Stimulated activated CD4-positive, alpha-beta T cell treated with anti-CD3 and anti-CD28 coated beads, Interleukin-1b, Interleukin-23, amount 100 ng/mL, for 24 hours (primary cell): ENCODE measurements at places on chromosomes 1 and 21.

DNA sequence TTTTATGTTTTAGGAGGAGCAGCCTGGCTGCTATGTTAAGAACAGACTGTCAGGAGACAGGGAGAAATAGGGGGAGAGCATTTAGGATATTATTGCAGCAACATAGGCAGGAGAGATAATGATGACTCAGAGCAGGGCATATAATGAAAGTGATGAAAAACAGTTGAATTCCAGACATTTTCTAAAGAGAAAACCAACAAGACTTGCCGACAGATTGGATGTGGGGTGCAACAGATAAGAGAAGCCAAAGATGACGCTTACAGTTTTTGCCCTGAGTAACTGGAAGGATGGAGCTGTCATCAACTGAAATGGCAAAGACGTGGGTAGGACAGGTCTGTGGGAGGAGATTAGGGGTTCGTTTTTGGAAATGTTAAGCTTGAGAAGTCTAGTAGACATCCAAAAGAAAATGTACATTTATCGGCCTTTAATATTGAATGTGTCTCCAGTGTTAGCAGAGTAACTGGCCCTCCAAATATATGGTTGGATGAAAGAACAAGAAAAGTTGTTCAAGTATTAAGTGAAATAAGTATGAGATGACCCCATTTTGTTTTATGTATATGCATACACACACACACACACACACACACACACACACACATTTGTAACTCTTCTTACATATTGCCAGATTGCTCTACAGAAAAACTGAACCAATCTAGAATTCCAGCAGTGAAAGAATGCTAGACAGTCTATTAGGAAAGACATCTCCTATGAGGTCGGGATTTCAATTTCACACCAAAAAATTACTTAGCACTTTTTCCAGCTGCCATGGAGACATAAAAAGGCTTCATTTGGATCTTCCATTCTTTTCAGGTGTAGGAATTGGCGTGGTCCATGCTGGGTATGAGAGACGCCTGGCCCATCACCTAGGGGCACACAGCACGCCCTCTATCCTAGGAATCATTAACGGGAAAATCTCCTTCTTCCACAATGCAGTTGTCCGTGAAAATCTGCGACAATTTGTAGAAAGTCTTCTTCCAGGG lies 17.2 kb downstream of the DNAJC16 start:
- no peak for DNase-seq

DNA sequence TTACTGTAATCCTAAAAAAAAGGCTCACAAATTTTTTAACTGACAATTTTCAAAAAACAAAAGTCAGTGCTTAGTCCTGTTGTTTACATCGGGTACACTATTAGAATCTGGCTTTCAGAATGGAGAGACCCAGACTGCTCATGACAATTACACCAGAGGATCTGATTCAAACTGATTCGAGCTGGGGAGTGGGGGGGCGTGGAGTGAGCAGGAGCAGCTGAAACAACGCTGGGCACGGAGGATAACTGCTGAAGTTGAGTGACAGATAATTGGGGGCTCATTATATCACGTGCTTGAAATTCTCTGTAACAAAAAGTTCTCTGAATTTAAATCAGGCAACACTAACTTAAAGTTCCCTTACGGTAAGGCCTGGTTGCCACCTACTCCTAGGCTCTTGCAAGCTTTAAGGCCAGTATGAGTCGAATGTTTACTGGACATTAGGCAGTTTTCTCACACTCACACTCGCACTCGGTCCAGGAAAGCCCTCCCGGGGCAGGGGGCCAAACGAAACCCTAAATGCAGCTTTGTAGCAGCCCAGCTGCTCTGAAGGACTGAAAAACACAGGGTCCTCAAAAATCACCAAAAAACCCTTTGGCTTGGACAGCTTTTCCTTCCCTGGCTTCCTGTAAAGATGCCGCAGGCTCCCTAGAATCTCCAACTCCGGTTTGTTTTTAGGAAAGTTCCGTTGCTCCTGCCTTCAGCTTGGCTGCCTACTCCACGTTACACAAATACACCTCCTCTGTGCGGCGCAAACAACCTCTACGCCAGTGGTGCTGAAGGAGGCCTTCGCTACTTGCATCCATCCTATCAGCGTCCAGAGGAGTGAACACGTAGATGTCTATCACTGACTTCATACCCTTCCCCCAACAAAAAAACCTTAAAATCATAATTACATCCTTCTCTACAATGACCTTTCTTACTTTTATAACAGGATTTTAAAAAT lies 42.9 kb downstream of the CAPZB start:
- no peak for DNase-seq

GRCh38 chr1:35718492-35719336 lies at the start of gene C1orf216:
Gene C1orf216 (minus strand): TSS chr1:35718884. CDS start chr1:35716321, 2,563 bp downstream.
- peak; percentile 47 for DNase-seq

- no peak for DNase-seq
These were observed 116.0 kb upstream of the ADGRL4 start for GRCh38 chr1:79122521-79122920.

GRCh38 chr1:19395678-19396192 lies 83.6 kb downstream of the SLC66A1 start:
- DNase-seq: no peak

DNA sequence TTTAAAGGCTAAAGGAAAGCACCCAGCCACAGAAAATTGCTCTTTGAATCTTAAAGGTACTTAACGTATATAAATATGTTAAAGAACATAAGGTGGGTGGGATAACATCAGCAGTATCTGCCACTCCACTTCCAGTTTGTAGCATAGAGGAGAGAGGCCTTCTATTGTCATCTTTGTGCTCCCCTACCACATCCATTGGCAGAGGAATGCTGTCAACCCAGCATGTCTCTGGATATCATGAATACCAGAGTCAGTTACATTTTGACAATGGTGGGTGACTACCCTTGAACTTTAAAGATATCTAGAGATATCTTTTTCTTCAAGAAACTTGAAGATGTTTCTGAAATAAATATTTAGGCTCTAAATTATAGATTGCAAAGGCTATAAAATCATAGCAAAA lies 283.2 kb upstream of the LRRC7 start:
- no peak for DNase-seq

DNA sequence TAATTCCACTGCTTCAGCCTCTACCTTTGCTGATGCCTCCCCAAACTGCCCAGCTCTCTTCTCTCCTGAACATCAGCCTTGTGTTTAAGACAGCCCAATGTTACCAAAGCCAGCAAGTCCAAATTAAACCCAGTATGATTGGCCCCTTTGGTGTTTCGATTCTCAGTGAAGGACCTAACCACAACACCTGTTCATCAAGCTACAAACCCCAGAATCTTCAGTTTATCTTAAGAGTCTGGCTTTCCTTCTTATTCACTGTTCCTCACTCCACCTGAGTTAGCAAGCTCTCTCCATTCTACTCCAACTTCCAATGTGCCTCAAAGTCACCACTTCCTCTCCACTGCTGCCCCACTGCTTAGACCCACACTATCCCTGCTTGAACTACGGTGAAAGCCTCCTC lies 25.5 kb upstream of the ITPKB start:
- no peak for DNase-seq

- no peak for DNase-seq
These were observed 122.5 kb downstream of the LHX4 start for GRCh38 chr1:180352588-180352987.

DNA sequence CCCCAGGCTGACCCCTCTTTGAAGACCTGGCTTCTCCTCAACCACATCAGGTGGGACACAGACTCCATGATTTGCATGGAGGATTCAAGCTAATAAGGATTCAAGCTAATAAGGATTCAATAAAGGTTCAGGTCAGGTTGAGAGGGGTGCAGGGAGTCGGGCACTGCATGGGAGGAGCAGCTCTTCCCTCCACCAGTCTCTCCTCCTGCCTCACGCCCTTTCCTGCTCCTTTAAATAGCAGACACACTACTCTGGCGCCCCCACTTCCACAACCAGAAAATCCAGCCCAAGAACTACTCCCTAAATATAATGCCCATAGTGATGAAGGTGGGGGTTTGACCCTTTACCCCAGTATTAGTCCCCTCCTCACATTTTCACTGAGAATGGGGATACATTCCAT lies 7.1 kb downstream of the MEX3A start:
- no peak for DNase-seq

DNA sequence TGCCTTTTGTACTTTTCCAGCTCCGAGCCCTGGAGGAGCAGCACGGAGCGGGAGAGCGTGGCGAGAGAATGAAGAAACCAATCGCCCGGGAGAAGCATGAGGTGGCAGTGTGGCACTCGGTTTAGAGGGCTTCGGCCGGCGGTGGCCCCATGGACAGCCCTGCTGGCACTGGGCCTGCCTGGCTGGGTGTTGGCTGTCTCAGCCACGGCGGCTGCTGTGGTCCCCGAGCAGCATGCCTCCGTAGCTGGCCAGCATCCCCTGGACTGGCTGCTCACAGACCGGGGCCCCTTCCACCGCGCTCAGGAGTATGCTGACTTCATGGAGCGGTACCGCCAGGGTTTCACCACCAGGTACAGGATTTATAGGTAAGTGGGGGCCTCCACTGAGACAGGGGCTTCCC lies 59.0 kb downstream of the BRINP2 start:
- DNase-seq: no peak

DNA sequence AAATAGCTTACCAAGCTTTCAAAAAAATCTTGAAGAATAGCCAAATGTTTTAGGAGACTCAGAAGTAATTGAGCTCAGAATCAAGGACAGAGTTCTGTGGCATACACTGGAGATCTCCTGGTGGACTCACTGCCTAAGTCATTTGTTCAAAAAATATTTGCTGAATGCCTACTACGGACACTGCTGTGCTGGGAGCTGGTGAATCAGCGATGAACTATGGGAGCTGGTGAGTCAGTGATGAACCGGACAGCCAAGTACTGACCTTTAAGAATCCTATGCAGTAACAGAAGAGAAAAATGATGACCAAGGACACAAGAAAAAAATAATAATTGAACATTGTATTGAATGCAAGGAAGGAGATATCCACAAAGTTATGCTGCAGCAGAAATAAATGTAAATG lies 717.9 kb upstream of the CXADR start:
- no peak for DNase-seq

GRCh38 chr1:207872621-207873020 lies 38.3 kb downstream of the CD34 start:
- DNase-seq: no peak

DNA sequence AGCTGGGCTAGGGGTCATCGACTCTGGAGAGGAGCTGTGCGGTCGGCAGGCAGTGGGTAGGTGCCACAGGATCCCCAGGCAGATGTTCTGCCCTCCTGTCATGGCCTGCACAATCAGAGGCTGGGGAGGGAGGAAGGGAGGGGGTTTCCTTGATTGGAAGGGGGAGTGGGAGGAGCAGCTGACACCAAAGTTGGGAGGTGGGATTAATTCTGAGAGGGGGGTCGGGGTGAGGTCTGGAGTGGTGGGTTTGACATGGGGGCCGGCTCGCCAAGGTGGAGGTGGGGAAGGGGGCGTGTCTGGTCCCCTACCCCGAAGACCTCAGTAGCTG lies 651 bp upstream of the HPCA start:
- no peak for DNase-seq

DNA sequence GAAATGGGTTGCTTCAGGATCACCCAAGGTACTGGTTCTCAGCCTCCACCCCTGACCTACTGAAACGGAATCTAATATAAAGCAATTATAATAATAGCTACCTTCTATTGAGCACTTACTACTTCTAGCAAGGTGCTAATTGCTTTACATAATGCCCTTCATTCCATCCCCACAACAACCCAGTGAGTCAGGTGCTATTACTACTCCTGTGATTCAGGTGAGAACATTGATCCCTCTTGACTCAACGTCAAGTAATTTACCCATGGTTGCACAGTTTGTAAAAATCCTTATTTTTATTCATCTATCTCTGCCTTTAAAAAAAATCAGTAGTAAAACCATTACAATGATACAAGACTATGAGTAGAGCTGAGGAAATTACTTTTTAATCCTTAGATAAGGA lies 85.2 kb downstream of the UCHL5 start:
- no peak for DNase-seq

- DNase-seq: no peak
These were observed 72.8 kb downstream of the S100B start for GRCh38 chr21:46532080-46532479.

- no peak for DNase-seq
These were observed 41.2 kb downstream of the CNST start for GRCh38 chr1:246607462-246607861.

DNA sequence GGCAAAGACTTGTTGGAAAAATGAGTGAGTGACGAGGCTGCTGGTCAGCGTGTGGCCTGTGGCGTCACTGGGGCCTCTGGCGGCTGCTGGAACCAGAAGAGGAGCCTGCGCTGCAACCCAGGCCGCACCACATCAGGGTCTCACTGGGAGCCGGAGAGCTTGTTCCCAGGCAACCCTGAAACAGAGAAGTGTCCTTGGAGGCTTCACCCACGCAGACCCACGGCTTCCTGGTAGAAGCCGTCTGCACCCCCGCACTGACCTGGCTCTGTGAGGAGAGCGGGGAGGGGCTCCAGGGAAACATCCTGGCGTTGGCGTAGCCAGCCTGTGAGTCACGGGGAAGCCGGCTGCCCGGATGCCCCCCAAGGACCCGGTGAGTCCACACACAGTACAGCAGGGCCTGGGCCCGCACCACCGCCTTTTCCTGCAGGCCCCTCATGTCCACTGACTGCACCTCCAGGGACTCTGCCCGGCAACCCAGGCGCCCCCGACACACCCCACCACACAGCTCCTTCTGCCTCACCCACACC lies 57.4 kb downstream of the COL6A1 start:
- DNase-seq: no peak

DNA sequence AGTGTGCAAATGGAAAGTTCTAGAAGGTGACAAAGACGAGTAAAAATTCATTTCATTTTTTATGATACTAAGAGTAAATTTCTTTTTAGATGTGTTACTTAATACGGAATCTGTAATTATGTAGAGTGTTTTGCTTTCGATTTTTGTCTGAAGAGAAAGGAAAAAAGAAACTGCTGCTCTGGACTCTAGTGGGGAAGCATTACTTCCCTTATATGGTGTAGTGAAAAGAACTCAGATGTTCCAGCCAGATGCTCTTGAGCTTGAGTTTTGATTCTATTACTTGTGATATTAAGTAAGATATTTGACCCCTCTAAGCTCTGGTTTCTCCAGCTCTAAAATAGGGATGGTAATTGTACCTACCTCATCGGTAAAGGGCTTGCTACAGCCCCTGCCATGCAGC lies 12.2 kb upstream of the GPR161 start:
- no peak for DNase-seq

GRCh38 chr1:41378999-41379737 lies 17.9 kb downstream of the FOXO6 start:
- no peak for DNase-seq

- no peak for DNase-seq
These were observed 5.3 kb downstream of the VANGL1 start for GRCh38 chr1:115647047-115647446.

DNA sequence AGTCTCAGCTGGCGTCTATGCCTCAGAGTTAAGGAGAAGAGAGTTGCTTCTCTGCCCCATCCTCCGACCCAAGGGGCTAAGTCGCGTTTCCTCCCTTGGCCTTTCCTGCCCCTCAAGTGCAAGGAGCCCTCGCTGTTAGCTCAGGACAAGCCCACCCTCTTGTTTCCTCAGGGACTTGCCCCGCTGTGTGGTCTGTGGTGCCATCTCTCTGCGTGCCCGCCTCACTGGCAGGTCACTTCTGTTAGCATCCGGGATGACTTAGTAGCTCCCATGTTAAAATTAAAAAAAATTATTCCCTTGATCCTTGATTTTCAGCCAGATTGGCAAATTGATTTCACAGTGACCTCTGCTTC lies 96.5 kb downstream of the PCBP3 start:
- DNase-seq: no peak
